ENCODE measurements at places on chromosomes 4 and X.

DNA sequence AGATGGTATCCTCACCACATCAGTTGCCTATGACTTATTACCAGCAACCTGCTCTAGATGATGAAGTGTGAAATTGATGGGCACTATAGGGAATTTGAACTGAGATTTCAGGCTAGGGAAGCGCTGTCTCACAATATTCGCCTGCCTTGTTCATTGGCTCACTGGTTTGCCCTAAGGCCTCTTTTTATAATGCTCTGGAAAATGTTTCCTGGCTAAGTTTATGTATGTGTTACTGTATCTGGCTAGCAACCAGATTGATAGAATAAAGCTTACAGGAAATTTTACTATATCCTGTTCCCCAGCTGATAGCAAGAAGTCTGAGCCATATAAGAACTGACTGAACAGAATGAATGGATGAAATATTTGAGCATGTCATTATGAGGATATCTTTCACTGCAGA lies 71.6 kb downstream of the GSTCD start:
- ATAC-seq, result no peak

DNA sequence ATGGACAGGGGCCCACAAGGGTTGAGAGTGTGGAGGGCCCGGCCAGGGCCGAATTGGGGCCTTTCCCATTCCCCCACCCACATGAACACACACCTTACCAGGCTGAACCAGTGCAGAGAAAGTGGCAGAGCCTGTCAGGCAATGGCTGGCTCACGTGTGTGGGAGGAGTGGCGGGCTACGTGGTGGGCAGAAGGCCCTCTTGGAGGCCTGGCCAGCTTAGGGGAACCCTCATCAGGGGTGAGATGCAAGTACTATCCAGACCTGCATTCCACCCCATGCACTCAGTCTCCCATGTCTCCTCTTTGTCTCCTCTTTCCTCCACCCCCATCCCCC lies 965 bp downstream of the TCEAL4 start:
- ATAC-seq, result no peak

GRCh38 chr4:38768968-38769394 lies 13.8 kb downstream of the TLR10 start:
- ATAC-seq, result no peak

GRCh38 chr4:86302830-86303229 lies 57.0 kb downstream of the MAPK10 start:
- no peak for ATAC-seq

DNA sequence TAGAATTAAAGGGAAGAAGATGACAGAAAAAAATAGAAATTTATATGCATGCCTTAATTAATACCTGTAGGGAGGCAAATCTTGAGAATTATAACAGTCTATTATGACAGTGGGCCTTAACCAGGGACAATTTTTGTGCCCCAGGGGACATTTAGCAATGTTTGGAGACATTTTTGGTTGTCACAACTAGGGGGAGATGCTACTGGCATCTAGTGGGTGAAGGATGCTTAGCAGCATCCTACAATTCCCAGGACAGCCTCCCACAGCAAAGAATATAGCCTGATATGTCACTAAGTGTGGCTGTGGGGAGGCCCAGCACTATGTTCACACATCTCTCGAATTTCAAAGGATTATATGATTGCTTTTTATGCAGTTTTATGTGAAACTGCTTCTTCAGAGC lies 10.5 kb downstream of the GPR82 start:
- ATAC-seq, result no peak

DNA sequence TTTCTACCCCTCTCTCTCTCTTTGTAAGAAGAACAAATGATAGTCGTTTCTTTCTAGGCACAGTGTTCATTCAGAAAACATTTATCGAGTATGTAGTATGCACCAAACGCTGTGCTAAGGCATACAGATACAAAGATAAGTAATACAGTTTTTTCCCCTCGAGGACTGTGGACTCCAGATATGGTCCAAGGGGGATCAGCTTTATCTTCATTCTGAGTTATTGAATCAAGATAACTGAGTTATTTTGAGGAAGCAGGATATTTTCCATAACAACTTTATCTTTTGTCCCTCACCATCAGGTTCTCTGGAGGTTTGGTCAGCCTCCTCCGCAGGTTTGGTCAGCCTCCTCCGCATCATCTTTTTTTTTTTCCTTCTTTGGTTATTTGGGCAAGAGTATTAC lies 15.0 kb downstream of the EREG start:
- ATAC-seq, result no peak

GRCh38 chrX:1093121-1093520 lies 119.3 kb downstream of the CRLF2 start:
- peak; percentile 70 for ATAC-seq

Measured in activated CD4-positive, CD25-positive, alpha-beta regulatory T cell treated with anti-CD3 and anti-CD28 coated beads, Interleukin-2, amount 50 U/mL, for 24 hours (primary cell).